ENCODE measurements at places on chromosomes 3 and 15.

- no peak for DNase-seq
These were observed 1.2 kb upstream of the SLC22A13 start for GRCh38 chr3:38264353-38264771.

- DNase-seq: no peak
These were observed 160.0 kb downstream of the TBL1XR1 start for GRCh38 chr3:177037241-177037640.

GRCh38 chr15:92809880-92810361 is 90.2 kb upstream of the CHD2 start:
- DNase-seq: no peak

- no peak for DNase-seq
These were observed 300.5 kb upstream of the IGF1R start for GRCh38 chr15:98347866-98348265.

GRCh38 chr15:62847900-62848489 is 194.6 kb upstream of the TPM1 start:
- no peak for DNase-seq

- DNase-seq: no peak
These were observed 37.5 kb downstream of the LPP start for GRCh38 chr3:188191460-188191859.

- no peak for DNase-seq
These were observed 31.8 kb downstream of the TTC14 start for GRCh38 chr3:180633722-180634121.

GRCh38 chr15:31871166-31871886 is 159.0 kb upstream of the CHRNA7 start:
- DNase-seq: no peak

DNA sequence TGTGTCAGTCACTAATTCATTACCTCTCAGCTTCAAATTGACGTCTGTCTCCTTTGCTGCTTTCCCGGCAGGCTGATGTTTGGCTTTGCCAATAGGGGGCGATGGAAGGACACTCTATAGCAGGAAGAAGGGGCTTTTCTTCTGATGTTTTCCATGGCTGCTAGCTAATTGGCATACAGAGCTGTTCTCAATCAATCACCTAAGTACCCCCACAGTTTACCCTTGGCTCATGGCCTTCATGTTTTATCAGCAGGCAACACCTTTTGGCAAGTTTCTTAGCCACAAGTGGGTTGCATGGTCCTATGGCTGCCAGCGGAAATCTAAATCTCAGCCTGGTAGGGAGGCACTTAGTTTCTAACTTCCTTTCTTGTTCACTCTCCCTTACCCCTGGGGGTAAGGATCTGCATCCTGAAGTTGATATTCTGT is 45.0 kb downstream of the ESYT3 start:
- DNase-seq: no peak

DNA sequence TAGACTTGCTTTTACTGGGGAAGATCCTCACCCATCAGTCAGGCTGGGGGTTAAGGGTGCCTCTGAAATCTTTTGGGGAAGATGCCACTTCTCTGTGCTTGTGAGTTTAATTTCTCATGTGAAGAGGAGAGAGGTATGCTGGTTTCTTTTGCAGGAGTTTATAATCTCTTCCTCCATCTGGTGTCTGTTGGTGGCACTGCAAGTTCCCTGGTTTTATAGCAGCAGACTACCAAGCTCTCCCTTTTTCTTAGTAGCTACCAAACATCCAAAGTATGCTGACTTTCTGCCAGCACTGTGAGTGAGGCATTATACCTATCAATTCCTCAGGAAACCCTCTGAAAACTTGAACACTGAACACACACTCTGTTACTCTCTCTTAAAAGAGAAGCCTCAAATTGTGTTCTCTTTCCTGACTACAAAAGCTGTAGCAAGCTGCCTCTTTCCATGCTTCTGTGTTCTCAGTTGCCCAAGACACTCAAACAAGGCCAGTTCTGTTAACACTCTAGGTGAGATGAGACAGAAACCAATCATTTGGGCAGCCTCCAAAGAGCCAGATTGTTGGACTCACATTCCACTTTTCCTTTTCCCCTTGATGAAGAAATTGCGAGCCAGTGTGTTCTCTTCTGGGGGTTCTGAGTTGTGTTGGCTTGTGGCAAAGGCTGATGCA is 299.5 kb downstream of the GAP43 start:
- no peak for DNase-seq

DNA sequence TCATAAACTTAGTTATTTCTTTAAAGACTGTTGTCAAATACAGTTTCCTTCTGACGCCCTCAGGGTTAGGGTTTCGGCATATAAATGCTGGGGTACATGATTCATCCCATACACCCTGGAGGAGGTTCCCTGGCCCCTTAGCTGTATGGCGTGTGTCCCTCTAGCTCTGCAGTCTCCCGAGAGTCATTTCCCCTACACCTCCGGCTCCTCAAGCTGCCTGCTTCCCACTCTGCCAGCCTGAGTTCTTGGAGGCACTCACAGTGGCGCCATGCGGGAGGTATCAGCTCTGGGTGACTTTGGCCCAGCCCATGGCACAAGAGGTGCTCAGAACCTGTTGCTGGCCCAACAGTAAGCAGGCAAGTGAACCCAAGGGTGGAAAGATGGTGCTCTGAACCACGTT is 70.2 kb upstream of the TRPM1 start:
- no peak for DNase-seq

DNA sequence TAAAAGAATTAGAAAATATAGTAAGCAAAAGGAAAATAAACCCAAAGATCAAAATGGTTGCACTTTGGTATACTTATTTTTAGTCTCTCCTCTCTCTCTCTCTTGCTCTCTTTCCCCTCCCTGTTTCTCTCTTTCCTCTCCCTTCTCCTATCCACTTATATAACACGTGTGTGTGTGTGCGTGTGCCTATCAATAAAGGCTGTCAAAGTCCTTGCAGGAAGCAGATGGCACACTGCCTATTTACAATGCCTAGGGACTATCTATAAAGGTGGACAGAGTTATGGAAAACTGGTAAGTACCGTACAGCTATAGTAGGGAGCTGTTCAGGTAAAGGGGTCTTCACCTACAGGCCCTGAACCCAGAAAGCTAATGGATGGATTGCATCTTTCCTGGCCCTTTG is 161.6 kb downstream of the SQOR start:
- DNase-seq: no peak

GRCh38 chr3:129556890-129557547 is 14.0 kb downstream of the H1-8 start:
- DNase-seq: no peak

GRCh38 chr15:60477916-60478565 is 901 bp downstream of the ICE2 start:
- no peak for DNase-seq

DNA sequence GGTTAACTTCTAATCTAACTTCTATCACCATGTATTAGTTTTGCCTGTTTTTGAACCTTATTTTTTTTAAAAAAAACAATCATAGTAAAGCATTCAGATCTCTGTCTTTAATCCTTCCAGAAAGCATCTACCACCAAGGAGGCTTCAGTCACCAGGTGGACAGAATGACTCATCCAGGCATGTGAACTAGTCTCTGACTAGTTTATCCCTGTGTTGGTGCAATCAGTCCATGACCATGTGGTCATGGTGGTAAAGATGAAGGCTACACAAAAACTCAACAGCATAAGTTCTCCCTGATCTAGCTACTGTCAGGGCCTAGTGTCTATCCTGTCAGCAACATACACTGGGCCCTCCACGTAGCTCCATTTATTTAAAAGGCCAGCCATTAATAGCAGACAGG is 750.6 kb downstream of the AGBL1 start:
- DNase-seq: no peak

DNA sequence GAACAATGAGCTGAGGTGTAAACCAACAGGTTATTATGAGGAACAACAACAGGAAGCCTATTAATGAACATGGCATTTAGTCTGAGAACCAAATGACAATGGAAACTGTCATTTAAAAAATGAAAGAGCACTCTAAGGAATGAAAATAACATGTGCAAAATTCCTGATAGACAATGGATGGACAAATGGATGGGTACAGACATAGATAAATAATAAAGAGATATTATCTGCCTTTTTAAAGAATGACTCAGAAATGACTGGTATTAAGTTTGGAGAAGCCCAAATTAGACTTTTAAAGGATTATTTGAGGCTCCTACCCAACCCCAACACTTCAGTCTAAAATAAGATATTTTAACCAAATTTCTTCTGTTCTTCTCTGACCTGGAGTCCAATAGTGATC is 650.5 kb upstream of the ZNF385D start:
- DNase-seq: no peak

DNA sequence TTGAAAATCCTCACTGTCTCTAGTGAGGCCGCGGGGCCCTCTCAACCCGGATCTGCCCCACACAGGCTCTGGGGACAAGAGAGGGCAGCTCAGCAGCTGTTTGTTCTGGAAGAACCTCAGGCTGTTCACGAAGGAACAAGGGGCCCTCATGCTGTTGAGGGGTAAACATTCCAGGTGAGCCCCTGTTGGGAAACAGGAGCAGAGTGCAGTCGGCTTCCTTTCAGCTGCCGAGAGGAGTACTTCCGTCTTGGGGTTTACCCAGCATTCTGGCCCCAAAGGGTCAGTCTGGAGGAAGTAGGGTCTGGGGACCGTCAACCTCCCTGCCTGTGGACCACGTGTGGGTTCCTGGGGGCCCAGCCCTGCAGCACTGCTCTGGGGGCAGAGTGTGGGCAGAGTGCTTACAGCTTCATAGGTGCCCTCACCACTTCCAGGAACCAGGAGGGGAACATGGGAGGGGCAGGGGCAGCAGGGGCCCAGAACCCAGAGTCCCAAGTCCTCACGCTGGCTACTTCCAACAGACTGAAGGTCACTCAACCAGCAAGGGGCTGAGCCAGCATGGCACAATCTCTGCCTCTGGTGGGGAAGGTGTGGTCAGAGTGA is 49.2 kb upstream of the CTSH start:
- no peak for DNase-seq

DNA sequence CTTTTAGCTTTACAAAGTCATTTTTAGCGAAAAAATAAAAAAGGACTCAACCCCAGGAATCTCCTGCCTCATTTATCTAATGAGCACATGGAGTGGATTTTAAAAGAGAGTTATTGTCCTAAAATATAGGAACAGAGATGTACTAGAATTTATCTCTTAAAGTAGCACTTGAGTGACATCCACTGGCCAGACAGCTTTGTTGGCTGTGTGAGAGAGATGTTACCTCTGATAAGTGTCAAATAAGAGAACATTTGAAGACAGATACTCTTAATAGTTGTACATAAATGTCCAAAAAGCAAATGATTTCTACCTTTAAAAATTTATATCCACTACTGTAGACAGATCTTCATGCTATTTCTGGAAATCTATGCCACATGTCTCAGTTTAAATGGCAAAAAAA is 12.3 kb upstream of the MFSD1 start:
- no peak for DNase-seq

- no peak for DNase-seq
These were observed 15.0 kb downstream of the MAPKBP1 start for GRCh38 chr15:41789236-41789635.
